Motor neuron (in vitro differentiated cells): ENCODE measurements at places on chromosomes 2 and 18.
A peak's percentile ranks its signal among the peaks of the same experiment; 100 is the strongest.

GRCh38 chr2:235770909-235771820, 277.3 kb downstream of the AGAP1 start:
- ATAC-seq, result no peak

GRCh38 chr2:206482123-206482522, 38.8 kb downstream of the ADAM23 start:
- ATAC-seq, result no peak

- ATAC-seq, result peak; percentile 27
Measured at GRCh38 chr18:2096551-2096950, 474.8 kb downstream of the METTL4 start.

DNA sequence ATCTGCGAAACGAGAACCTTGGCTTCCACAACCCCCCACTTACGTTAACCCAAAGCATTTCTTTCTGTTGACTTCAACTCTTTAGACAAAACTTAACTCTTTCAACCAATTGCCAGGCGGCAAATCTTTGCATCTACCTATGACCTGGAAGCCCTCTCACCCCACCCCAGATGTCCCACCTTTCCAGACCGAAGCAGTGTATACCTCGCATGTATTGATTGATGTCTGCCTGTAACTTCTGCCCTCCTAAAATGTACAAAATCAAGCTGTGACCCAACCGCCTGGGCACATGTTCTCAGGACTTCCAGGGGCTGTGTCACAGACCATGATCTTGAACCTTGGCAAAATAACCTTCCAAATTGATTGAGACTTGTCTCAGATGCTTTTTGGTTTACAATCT, 12.3 kb downstream of the AQP12B start:
- ATAC-seq, result no peak

DNA sequence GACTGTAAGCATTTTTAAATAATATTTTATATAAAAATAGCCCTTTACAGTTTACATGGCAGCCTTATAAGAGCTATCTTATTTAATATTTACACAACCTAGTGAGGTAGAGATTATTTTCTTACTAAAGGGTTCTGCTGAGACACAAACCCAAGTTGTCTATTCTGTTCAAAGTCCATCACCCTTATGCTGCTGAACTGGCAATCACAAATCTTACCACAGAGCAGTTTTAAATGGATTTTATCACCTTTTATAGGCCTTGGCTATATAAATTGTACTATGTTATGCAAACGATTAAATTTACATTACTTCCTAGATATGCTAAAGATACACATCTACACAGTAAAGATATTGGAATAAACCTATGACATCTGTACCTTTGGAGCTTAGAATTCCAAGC, 40.7 kb downstream of the RBM45 start:
- no peak for ATAC-seq
